ENCODE measurements at places on chromosomes 1 and 21.

GRCh38 chr1:101174722-101175121 is 62.1 kb upstream of the S1PR1 start:
- DNase-seq, result no peak

- DNase-seq, result no peak
Observed at GRCh38 chr1:84301785-84302385, 377 bp downstream of the SAMD13 start.

- DNase-seq, result no peak
Observed at GRCh38 chr1:48018799-48019198, 21.6 kb upstream of the TRABD2B start.

DNA sequence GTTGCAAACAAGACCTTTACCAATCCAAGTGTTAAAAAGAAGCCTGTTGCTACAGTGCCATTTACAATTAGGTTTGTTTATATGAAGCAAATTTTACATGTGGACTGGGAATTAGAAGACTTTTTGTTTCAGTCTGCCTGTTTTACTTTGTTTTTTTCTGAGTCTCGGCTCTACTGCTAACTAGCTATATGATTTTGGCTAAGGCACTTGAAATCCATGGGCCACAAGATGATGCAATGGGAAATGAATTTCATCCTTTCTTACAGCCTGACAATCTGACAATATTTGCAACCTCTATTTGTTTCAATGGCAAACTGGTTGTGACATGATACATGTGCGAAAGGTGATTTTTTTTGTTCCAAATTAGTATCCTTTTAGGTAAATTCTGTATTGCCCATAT is 3.7 kb upstream of the PEX11B start:
- DNase-seq, result no peak

GRCh38 chr21:37006486-37007291 is at the start of gene RIPPLY3:
Gene RIPPLY3 (plus strand): TSS chr21:37006702. CDS start chr21:37006773, 71 bp downstream.
- peak; percentile 45 for DNase-seq

GRCh38 chr1:14773396-14774025 is 175.0 kb downstream of the KAZN start:
- no peak for DNase-seq

GRCh38 chr1:243267471-243267880 is 11.6 kb downstream of the SDCCAG8 start:
- peak; percentile 71 for DNase-seq

DNA sequence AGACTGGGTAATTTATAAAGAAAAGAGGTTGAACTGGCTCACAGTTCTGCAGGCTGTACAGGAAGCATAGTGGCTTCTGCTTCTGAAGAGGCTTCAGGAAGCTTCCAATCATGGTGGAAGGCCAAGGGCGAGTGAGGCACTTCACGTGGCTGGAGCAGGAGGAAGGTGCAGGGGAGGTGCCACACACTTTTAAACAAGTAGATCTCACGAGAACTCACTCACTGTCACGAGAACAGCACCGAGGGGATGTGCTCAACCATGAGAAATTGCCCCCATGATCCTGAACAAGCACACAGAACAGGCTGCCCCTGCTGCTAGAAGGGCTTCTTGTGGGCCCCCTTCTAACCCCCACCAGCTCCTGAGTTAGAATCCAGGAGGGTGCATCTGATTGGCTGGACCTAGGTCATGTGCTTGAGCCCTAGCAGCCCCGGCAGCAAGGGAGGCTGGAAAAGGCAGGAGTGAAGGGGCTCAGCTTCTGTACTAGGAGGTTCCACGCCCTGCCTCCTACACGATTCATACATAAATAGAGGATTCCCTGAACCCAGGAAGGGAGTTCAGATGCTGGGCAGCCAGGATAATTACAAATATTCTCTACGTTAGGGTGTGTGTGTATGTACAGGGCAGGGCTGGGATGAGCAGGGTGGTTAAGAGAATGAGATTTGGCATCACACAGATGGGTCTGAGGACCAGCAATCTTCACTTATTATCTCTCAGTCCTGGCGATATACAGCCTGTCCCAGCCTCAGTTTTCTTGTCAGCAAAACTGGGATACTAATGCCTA is 72.8 kb upstream of the ATP5PO start:
- no peak for DNase-seq

DNA sequence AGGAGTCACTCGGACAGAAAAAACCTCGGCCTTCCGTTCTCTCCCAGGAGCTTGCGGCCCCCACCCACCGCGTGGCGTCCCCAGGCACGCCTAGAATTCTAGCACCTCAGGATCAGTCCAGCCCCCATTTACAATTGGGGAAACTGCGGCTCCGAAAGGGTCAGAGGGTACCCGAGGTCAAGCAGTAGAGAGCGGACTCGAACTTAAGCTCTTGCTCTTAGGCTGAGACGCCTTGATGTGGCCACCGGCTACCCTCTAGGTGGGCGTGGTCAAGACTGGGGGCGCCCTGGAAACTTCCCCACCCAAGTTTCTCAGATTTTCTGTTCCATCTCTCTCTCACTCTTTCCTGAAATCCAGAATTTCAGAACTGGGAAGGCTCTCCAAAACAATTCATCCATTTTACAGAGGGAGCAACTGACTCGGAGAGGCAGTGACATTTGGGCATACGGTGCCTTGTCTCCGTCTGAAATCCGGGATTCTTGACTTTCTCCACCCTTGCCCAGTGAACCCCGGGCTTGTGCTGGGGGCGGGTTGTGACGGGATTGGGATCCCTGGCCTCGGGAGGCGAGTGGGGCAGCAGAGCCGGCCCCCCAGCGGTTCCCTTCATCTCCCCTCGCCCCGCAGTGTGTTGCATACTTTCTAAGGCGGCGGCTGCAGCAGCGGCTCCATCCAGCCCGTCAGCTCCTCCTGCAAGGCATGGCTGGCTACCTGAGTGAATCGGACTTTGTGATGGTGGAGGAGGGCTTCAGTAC is 777 bp downstream of the AZIN2 start:
- DNase-seq, result no peak
